Mucosa of gallbladder (tissue), 1 donor: ENCODE measurements at places on chromosomes 3 and 15. TPM values are rescaled to one million over a fixed set of nuclear protein-coding genes. Genes with fewer than 3 reads are reported as not detected.

DNA sequence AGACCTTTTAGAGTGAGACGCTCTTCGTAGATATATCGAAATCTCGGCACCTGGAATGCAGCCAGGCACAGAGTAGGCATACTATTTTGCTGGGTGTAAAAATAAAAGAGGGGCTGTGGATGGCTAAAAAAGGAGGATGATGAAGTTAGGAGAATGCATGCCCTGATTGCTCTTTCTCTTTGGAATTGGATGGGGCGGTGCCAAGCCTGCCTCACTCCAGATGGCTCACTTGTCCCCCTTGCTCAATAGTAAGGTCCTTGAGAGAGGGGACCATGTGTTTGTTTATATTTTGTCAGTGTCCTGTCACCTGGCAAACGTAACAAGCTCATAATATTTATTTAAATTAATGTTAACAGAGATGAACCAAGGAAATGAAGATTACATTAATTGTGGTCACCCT lies 33.0 kb downstream of the SNRK start:
- no peak for DNase-seq

GRCh38 chr15:96270581-96271172 lies 59.8 kb upstream of the NR2F2 start:
- DNase-seq, result no peak

DNA sequence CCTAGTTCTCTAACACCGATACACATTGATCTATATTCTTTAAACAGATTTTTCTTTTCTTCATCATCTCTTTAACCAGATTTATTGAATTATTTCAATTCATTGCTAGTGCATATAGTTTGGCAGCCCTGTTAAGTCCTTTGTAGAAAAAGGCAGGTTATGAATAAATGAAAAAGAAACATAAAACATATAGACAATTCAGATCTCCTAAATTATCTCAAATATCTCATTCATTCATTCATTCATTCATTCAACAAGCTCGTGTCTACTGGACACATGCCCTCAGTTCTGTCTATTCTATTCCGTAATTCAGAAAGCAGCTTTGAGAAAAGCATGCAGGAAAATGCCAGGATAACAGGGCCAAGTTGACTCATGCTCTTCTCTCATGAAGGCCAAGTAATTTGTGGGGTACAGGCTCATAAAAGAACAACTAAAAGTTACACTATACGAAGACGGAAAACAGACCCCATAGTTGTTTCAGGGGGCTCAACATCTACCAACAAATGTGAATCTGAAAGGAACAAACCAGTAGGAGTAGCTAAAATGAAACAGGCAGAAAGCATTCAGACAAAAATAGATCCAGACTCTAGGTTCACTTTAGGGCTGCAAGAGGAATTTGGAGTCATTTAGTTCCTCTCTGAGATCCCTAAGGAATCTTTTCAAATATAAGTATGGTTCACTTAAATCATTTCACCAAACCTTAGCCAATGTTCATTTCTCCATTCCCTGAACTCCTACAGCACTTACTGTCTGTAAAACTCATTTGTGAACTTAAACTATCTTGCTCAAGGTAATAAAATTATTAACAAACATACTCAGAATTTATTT lies 7.5 kb downstream of the ZNF148 start:
- no peak for DNase-seq

- no peak for DNase-seq
Measured at GRCh38 chr3:111352585-111352984, 189.4 kb upstream of the CD96 start.

SCN5A gene
- 0.20 TPM for total RNA-seq
